Stomach (tissue), 19 donors: ENCODE measurements at places on chromosomes 1 and 21. TPM values are rescaled to one million over a fixed set of nuclear protein-coding genes. Genes with fewer than 3 reads are reported as not detected.

DNA sequence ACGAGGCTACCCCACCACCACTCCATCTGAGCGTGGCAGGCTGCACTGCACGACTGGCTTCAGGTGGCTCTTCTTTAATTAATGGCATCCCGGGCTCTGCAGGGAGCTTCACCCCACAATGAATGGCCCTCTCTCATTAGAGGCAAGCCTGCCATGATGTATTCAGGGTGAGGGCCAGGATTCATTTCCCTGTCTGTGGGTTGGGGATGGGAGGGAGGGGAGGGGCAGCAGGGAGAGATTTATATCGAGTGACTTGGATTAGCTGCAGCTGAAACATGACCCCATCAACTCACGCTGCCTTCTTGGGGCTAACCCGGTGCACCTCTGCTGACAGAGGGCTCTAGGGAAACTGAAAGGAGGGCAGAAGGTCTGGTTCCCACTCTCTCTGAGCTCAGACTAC is 54.2 kb downstream of the ERI3 start:
- no peak overlapping the region for H3K4me3 ChIP-seq
- no peak for DNase-seq
- no peaks in the 10 kb centered on the region for H3K27me3 ChIP-seq
- no peaks in the 10 kb centered on the region for H3K4me1 ChIP-seq

DNA sequence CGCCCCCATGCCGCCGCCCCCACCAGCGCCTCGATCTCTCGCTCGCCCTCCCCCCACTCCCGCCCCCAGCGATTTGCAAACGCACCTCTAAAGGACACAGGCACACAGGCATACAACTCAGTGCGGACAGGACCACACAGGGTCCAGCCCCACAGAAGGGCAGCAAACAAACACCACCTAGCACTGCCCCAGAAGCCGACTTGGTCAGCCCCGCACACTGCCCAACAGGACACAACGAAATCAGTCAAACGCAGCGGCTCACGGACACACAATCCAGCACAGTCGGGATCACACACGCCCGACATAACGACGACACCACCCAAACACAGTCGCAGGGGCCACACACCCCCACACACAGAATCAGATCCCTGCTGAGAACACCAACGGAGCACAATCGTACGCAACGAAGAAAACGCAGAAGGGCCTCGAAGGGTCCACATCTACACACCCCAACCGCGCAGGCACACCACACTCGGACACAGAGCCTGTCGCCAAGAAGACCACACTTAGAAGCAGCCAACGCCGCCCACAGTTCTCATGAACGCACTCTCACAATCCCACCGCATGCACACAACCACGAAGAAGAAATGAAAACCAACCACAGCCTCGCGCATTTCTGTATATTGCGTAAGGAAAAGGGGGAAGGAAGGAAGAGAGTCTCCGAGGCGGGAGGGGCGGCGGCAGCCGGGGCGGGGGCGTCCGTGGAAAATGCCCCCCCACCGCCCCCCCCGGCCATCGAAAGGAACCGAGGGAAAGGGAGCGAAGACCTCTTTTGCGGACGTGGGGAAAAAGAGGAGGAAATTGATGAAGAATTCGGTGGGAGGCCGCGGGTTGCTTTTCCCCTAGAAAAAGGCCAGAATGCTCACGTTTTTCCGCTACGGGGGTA is 481 bp downstream of the TAL1 start:
- peak overlapping the region; percentile 42 for H3K4me3 ChIP-seq
- peak overlapping the region; percentile 78 for H3K27ac ChIP-seq
- H3K27me3 ChIP-seq, result peaks cover 87% of the 10 kb centered on the region
- peaks cover 33% of the 10 kb centered on the region for H3K4me1 ChIP-seq
- no peaks in the 10 kb centered on the region for H3K36me3 ChIP-seq
- DNase-seq, result peak; percentile 68

- H3K27ac ChIP-seq, result no peak overlapping the region
- H3K4me1 ChIP-seq, result no peaks in the 10 kb centered on the region
- no peaks in the 10 kb centered on the region for H3K36me3 ChIP-seq
Measured at GRCh38 chr1:245488346-245489129, 333.8 kb downstream of the KIF26B start.

- DNase-seq, result no peak
- no peak overlapping the region for H3K27ac ChIP-seq
- no peaks in the 10 kb centered on the region for H3K36me3 ChIP-seq
- peaks cover 98% of the 10 kb centered on the region for H3K4me1 ChIP-seq
- no peaks in the 10 kb centered on the region for H3K27me3 ChIP-seq
- H3K4me3 ChIP-seq, result no peak overlapping the region
Measured at GRCh38 chr1:2271841-2272655, 43.9 kb downstream of the SKI start.

DNA sequence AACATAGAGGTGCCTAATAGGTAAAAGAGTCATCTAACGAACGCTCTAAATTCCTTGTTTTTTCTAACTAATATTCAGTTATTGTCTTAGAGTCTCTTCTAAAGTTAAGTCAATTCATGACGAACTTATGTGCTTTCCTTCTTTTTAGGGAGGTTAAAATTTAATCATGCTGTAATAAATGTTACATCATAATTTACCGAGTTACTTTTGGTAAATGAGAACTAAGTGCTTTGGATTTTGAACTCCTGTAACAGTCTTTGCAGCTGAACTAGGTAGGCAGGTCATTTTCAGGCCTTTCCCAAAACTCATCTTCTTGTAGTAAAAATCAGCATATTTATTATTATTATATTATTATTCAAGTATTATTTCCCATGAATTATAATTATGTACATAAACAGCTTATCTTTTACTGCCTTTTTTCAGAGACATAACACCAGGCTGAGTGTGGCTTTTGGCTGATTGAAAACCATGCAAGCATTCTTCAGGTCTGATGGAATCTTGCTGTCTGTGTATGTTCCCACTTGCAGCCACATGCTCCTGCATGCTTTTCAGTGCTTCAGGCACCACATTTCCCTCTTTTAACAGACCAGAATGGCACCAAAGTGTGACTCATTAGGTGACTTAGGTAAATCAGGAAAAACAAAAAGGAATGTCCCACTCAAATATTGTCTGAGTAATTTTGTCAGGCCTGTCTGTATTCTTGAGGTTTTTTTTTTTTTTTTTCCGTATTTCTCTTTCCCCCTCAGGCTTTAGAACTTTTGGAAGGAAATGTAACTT is 81.0 kb upstream of the CD55 start:
- DNase-seq, result no peak
- no peak overlapping the region for H3K27ac ChIP-seq
- H3K27me3 ChIP-seq, result no peaks in the 10 kb centered on the region
- peaks cover 6% of the 10 kb centered on the region for H3K4me1 ChIP-seq

GRCh38 chr1:147842578-147842977 is 60.0 kb upstream of the GJA8 start:
- no peaks in the 10 kb centered on the region for H3K36me3 ChIP-seq
- no peaks in the 10 kb centered on the region for H3K4me1 ChIP-seq
- DNase-seq, result no peak
- H3K27me3 ChIP-seq, result no peaks in the 10 kb centered on the region
- no peak overlapping the region for H3K27ac ChIP-seq
- no peak overlapping the region for H3K4me3 ChIP-seq

DNA sequence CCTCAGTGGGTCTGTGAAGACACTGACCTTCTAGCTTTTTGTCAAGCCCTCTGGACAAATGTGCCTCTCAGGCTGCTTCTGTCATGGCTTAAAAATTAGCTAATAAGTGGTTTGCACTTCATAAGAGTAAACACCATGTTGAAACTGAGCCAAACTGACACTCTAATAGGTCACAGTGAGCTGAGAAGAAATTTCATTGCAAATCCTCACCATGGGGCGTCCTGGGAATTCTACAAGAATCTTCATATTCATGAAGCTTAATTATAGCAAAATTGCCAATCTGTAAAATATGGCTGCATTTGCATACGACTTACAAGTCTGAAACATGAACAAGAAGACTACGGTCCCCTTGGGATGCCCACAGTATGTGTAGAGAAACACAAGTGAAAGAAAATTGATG is 188.6 kb downstream of the DSCAM start:
- no peak overlapping the region for H3K27ac ChIP-seq
- H3K4me3 ChIP-seq, result no peak overlapping the region
- H3K27me3 ChIP-seq, result no peaks in the 10 kb centered on the region
- no peak for DNase-seq
- no peaks in the 10 kb centered on the region for H3K4me1 ChIP-seq

Gene SWT1
- 15.1 TPM for total RNA-seq

Gene NCDN
- total RNA-seq, result 45.2 TPM

Gene HSPG2
- 504 TPM for total RNA-seq

Gene LPGAT1
- total RNA-seq, result 30.1 TPM

Gene RPE65
- not detected for total RNA-seq

Gene SYNC
- total RNA-seq, result 22.8 TPM
